ENCODE measurements at places on chromosomes 1 and 21.

- DNase-seq, result peak; percentile 98
Measured at GRCh38 chr1:225508538-225509375, 80.9 kb upstream of the LBR start.

DNA sequence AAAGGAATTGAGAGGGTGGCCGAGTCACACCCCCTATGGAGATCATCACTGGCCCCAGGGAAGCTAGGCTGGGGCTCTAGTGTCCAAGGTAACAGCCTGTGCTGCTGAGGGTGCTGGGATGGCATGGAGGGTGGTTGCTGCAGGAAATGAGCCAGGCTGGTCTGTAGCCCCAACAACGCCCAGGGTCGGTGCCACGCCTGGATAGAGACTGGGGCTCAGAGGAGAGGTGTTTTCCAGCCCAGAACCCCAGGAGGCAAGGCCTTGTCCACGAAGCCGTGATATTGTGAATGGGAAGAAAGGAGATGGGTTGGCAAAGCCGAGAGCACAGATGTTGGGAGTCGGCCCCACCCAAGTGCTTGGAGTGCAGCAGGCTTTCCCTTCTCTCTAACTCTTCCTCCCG lies 68.9 kb upstream of the ACTRT2 start:
- DNase-seq, result no peak

GRCh38 chr1:1943834-1944570 lies 24.9 kb upstream of the TMEM52 start:
- DNase-seq, result peak; percentile 60

DNA sequence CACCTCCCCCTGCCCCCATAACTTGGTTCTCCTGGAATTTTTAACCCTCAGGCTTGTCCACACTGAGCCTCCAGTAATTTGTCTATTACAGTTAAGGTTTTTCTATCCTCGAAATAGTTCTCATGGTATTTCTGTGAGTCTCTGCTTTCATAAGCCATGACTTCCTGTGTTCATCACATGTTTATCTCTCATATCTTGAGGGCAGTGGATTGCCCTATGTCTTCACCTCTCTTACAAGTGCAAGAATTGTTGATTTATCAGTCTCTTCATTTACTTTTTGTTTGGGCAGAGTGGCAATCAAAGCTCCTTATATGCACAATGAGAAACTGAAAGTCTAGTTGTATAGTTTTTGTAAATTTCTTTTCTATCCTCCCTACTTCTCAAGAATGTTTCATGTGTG lies 328.4 kb downstream of the PLA2G4A start:
- DNase-seq, result no peak

GRCh38 chr1:244273845-244274619 lies 177.7 kb downstream of the ADSS2 start:
- DNase-seq, result peak; percentile 98

DNA sequence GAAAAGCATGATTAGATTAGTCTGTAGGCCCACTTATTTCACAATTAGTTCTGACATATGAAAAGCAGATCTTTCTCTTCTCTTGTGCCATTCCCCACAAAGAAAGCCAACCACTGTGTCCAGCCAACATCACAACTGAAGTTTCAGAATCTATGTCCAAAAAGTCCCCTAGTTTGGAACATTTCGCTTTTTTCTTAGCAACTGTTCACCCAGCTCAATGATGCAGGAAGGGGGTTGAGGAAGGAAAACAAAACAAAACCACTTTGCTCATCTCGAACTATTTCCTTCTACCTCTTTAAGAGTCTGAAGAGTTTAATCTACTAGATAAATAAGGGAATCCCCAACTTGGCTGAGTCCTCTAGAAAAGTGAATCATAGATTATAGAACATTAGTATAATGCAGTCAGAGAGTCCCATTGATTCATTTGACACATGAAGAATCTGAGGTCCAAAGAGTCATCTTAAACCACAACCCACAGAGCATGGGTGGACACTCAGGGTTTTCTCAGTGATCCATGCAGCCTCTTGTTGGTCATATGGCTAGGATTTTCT lies 159.3 kb upstream of the SGIP1 start:
- peak; percentile 93 for DNase-seq

- DNase-seq, result no peak
Measured at GRCh38 chr21:42465803-42466127, 30.3 kb downstream of the RSPH1 start.

- DNase-seq, result no peak
Measured at GRCh38 chr1:160742428-160743127, 3.5 kb downstream of the SLAMF7 start.

GRCh38 chr1:227559926-227560325 lies 3.4 kb upstream of the ZNF678 start:
- no peak for DNase-seq

- DNase-seq, result no peak
Measured at GRCh38 chr1:235997931-235998330, 67.0 kb downstream of the NID1 start.

- DNase-seq, result peak; percentile 71
Measured at GRCh38 chr1:175887981-175888428, 144.6 kb upstream of the TNR start.

- no peak for DNase-seq
Measured at GRCh38 chr1:239841631-239842030, 250.1 kb upstream of the FMN2 start.

GRCh38 chr1:235923466-235924021 lies 56.8 kb upstream of the LYST start:
- no peak for DNase-seq

- no peak for DNase-seq
Measured at GRCh38 chr1:77056525-77056924, 162.7 kb downstream of the PIGK start.

- no peak for DNase-seq
Measured at GRCh38 chr21:45497846-45498645, 44.2 kb downstream of the SLC19A1 start.

DNA sequence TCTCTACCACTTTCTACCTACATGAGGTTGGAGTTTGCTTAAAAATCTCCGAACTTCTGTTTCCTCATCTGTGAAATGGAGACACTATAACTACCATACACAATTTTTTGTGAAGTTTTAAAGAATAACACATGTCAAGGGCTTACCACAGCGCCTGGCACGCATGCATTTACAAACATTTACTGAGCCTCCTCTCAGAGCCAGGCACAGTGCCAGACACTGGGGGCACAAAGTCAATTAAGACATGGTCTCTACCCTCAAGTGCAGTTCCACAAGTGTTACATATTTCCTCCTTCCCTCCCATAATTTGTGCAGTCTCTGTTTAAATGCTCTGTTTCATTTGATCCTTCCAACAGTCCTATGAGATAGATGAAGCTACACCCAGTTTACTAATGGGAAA lies 356.4 kb upstream of the ESRRG start:
- DNase-seq, result no peak
